Stimulated activated CD8-positive, alpha-beta memory T cell treated with anti-CD3 and anti-CD28 coated beads, Interleukin-15, amount 100 ng/mL, for 24 hours (primary cell): ENCODE measurements at places on chromosomes 4 and X.

- DNase-seq: peak; percentile 55
Measured at GRCh38 chr4:185005219-185005819, 13.0 kb upstream of the HELT start.

- no peak for DNase-seq
Measured at GRCh38 chr4:51958199-51958968, 61.8 kb downstream of the LRRC66 start.

DNA sequence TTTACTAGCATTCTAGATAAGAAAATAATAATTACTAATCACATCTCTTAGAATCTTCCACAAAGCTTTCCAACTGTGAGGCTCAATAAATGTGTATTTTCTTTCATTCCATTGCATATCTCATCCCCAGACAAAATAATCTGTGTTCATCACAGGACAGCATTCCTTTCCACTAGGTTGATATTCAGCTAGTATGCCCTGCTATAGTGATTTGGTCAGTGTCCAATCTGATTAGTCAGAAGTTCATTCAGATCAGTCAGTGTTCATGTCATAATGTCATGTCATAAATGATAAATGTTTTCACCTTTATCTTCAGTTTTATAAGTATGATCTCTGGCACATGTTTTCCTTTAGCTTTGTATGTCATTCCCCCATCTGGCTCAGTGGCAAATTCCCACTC, 611.4 kb downstream of the KCTD8 start:
- DNase-seq: no peak

DNA sequence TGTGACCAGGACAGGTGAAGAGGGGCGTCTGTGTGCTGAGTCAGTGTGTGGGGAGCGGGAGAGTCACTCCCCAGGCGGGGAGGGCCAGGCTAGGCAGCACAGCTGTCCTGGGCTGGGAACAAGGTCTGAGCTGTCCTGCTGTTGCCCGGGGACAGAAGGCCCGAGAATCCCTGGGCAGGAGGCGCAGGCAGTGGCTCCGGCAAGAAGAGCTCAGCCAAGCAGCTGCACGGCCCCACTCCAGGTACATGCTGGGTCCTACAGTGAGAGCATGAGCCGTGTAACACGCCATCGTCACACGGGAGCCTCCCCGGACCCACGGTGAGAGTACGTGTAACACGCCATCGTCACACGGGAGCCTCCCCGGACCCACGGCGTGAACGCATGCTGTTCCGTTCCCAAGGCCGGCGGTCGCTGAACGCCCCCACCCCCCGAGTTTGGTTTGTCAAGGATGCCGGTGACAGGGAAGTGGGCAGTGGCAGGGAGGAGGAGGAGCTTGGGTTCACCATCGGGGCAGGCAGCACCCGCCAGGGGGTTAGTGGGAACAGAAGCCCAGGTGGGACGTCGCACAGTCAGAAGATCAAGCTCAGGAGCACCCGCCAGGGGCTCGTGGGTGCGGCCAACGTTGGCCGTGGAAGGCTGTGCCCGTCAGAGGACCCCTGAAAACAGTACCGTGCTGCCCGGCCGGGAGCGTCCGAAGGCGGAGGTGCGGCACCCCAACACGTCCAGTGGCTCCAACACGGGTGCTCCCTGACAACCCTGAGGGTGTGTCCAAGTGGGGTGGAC, 15.6 kb downstream of the PPP2R3B start:
- DNase-seq: no peak

DNA sequence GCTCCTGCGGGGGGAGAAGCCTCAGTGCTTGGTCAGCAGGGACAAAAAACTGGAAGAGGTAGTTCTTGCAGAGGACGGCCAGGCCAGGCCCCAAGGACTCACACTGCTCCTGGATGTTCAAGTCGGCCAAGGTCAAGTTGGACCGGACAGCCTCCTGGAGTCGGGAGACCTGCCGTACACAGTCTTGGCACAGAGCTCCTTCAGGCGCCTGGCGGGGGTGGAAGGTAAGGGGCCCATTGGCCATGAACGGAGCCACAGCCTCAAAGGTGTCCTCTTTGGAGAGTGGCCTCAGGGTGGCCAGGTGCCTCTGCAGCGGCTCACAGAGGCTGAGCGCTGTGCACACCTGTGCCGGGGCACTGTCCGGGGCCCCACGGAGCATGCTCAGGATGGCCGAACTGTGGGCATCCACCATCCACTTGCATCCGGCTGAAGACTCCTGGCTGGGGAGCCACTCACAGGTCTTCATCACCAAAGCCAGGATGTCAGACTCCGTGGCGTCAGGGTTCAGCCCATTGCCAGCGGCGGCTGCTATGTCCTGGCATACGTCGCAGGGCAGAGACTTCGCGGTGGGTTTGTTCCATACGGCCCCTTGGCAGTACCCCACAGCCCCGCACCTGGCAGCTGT, 477 bp downstream of the PSAPL1 start:
- DNase-seq: no peak

- no peak for DNase-seq
Measured at GRCh38 chrX:63686878-63687714, 97.9 kb downstream of the ARHGEF9 start.

GRCh38 chr4:128244379-128244778, 43.2 kb downstream of the PGRMC2 start:
- no peak for DNase-seq

GRCh38 chr4:59127743-59128142, 2017.6 kb upstream of the IGFBP7 start:
- no peak for DNase-seq

DNA sequence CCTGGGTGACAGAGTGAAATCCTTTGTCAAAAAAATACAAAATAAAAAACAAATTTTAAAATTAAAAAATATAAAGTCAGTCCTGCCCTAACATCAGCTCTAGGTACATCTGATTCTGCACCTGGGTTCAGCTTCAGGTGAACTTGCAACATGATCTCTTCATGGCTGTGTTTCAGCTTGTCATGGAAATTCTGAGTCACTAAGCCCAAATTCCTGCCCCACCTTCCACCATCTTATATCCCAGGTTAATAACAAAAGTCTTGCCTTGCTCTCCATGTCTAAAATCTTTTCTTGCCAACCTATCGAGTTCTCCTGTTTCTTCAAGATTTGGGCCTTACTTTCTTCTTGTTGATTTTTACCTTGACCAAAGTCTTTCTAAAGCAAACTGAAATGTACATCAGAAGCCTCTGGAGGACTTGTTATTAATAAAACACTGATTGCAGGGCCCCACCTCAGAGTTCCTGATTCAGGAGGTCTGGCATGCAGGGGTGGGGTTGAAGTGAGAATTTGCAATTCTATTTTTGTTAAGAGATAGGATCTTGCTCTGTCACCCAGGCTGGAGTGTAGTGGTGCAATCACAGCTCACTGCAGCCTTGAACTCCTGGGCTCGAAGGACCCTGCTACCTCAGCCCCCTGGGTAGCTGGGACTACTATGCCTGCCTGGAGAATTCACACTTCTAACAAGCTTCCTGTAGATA, 125.8 kb upstream of the VCX3A start:
- no peak for DNase-seq

DNA sequence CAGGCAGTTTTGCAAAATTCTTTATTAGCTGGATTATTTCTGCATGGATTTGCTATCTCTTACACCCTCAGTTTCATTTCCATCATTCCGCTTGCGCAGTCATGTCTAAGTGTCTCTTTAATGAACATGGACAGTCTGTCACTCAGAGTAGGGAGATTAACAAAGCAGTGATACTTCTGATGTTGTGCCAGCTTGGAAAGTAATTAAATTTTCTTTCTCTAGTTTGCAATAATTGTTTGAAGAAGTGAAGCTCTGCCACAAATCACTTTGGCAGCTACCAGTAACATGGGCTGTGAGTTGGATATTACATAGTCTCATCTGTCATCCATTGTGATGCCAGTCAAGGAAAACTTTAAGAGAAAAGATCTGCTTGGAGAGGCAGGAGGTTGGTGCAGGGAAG, 324.8 kb upstream of the NWD2 start:
- DNase-seq: no peak
